ENCODE measurements at places on chromosomes 3 and 15.
A peak's percentile ranks its signal among the peaks of the same experiment; 100 is the strongest.

DNA sequence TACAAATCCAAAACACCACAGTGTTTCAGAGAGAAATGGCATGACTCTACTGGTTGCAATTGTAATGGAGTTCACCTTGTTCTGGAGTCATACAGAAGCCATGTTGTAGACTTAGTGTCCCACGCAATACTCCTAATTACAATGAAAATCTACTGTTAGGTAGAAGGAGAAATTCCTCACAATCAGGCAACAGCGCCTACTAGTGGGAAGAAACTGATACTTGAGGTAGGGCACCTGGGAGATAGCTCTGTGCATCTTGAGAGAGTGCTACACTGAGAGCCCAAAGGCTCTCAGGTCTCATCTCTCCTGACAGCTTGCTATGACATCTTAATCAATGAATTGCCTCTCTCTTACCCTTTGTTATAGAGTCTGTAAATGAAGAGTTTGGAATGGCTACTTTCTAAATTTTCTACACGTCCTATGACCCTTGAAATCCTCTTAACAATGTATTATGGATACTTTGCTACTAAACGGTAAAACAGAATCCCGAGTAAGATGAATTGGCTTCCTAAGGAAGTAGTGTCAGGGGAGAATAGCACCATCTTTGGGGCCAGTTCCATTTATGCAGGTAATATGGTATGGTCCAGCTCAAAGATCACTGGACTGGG is 422.7 kb upstream of the TPRG1 start:
- peak; percentile 15 for DNase-seq

DNA sequence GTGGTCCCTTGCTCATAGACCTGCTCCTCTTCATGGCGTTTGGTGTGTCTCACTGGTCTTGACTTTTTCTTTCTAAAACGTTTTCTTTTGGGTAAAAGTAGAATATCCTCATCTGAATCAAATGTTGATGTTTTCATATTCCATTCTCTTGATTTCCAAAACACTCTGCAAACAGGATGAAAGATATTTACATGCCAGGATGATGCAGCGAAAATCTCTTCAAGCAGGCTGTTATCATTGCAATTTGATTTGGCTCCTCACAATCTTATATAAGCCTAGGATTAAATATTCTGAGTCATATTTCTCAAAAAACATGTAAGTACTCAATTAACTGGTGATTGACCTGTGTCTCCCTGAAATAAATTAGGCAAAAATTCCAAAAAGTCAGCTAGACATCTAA is 10.1 kb downstream of the PP2D1 start:
- no peak for DNase-seq

- DNase-seq: no peak
Observed at GRCh38 chr3:28936154-28936553, 344.7 kb upstream of the RBMS3 start.

DNA sequence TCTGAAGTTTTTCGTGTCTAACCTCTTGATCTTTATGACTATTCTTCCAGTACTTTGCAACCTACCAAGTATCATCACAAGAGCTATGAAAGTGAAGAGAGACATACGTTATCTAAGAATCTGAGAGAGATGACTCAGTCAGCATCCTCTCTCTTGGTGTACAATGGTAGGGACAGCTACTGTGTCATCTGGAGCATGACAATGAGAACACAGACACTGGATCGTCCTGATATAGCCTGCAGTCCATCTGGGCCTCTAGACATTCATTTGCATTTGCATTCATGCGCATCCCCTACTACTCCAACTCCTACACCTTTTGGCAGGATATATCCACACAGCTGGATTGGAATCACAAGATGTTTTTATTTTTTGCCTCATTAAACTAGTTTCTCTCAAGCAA is 115.2 kb downstream of the PEX5L start:
- DNase-seq: no peak

GRCh38 chr15:40388941-40389823 is 6.7 kb downstream of the KNSTRN start:
- DNase-seq: no peak
